ENCODE measurements at places on chromosomes 1 and 21.

GRCh38 chr1:192565946-192566345 lies 9.6 kb upstream of the RGS1 start:
- DNase-seq: no peak

DNA sequence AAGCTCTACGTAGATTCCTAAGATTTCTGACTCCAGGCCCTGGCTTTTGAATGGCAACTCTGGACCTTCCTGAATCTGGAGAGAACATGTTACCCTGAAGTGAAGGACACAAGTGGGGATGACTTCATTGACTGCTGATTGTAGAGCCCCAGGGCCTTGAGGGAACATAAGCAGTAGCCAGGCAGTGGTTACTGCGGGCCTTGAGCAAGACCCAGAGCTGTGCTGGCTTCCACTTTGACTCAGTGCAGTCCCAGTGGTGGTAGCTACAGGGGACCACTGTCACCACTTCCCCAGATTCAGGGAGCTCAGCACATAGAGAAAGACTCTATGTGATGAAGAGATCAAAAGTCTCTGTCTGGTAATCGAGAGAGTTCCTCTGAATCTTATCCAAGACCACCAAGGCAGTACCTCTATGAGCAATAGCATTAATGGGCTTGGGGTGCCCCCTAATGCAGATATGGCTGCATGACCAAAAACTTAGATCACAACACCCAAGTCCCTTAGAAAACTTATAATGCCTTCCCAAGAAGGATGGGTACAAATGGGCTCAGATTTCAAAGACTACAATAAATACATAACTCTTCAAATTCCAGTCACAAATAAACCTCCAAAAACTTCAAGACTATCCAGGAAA lies 1278.3 kb downstream of the AMY1C start:
- no peak for DNase-seq

DNA sequence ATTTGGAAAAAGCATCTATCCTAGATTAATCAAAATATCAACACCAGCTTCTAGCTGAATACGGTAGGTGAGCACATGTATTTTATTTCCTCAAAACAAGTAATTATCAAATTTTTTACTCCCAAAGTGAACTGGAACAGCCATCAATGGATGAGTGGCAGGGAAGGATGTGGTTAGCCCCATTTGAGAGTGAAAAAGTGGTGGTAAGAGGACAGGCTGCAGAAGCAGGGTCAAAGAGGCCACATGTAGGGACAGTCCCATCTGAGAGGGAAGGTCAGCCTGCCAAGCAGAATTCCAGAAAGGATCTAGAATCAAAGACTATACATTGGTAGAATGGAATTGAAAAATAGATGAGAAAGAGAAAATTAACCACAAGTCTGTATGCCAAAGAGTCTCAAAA lies 163.8 kb downstream of the SMYD3 start:
- DNase-seq: no peak

DNA sequence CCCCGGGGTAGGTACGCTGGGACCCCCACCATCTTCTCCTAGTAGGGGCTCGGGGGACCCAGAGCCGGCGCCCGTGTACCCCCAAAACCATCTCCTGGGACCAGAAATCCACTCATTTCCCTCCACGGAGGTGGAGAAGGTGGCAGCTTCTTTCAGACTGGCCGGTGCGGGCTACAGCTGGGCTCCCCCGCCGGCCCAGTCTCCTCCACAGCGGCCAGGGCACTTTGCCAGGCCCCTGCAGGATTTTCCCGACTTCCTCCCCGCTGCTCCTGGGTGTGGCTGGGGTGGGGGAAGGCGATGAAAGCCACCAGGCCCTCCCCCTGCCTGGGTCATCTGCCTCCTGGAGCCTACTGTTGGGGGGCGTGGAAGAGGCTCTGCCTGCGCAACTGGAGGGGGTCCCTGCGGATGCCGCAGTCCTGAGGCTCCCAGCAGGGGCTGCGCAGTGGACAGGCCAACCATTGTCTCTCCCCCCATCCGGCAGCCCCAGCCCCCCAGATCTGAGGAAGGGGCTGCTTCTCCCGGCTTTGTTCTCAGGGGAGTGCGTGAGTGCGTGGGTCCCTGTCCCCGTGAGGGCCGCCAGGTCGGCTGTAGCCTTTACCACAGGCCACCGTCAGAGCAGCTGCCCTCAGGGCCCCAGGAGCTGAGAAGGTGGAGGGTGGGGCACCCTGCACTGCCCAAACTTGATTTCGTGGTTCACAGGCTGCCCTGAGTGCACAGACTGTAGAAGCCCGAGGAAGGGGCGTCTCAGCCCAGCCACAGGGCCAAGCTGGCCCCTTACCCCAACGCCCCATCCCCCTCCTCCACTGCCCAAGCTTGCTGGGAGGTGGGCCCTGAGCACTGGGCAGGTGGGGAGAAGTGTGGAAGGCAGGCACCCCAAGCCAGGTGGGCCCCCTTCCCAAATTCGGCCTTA lies 1.3 kb downstream of the AGRN start:
- DNase-seq: no peak

DNA sequence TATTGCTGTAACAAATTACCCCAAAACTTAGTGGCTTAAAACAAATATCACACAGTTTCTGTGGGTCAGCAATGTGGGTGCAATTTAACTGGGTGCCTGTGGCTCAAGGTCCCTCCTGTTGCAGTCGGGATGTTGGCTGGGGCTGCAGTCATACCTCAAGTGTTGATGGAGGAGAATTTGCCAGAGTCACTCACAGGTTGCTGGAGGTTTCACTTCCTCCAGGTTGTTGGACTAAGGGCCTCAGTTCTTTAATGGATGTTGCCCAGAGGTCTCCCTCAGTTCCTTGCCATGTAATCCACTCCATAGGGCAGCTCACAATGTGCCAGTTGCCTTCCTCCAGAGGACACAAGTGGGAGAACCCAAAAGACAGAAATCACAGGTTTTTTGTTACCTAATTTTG lies 2.5 kb upstream of the TAF13 start:
- DNase-seq: no peak

GRCh38 chr1:78234496-78234895 lies 188.7 kb downstream of the GIPC2 start:
- DNase-seq: no peak

DNA sequence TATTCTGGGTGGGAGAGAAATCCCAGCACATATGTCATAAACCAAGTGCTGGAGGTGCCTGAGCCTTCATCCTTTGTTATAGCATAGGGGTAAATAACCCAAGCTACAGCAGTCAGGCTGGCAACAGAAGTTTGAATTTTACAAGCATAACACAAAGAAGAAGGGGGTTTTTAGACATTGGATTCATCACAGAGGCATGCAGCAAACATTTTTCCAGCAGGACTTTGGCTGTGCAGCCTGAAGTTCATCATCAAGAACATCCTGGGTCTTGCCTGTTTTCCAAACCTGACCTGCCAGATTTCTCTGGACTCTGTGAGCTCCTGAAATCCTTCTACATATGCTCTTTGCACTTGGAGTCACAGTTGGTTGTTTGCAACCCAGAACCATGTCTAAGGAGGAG lies 16.2 kb downstream of the PTGER3 start:
- DNase-seq: no peak

- no peak for DNase-seq
Observed at GRCh38 chr1:171468120-171468750, 17.1 kb upstream of the PRRC2C start.

GRCh38 chr1:77347646-77348045 lies 65.8 kb downstream of the AK5 start:
- no peak for DNase-seq

DNA sequence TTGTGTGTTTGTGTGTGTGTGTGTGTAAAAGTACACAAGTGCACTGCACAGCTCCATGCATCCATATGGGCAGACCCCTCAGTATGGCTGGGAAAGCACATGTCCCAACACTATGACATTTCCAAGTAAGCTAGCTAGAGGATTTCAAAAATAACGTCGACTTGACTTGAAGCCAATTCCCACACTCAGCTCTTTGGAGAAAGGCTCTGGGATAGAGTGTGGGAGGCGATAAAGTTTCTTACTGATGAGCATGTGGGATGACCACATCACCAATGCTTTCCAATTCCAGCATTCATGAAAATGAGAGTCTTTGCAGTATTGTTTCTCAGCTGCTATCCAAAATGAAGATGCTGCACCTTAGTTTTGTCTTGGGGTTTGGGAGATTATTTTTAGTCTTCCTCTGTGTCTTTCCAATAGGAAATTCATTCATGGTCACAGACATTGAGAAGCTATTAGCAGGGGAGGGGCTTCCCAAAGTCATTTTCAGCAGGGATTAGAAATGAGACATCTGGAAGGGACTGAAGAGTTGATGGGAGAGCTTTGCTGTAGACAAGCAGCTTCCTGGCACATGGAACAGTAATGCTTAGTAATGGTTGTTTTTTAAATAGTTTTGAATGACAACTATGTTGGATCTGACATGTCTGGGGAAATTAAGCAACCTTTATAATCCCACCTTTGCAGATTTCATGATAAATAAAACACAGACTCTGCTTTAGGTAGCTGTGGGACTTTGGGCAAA lies 143.5 kb downstream of the ASTN1 start:
- DNase-seq: no peak

DNA sequence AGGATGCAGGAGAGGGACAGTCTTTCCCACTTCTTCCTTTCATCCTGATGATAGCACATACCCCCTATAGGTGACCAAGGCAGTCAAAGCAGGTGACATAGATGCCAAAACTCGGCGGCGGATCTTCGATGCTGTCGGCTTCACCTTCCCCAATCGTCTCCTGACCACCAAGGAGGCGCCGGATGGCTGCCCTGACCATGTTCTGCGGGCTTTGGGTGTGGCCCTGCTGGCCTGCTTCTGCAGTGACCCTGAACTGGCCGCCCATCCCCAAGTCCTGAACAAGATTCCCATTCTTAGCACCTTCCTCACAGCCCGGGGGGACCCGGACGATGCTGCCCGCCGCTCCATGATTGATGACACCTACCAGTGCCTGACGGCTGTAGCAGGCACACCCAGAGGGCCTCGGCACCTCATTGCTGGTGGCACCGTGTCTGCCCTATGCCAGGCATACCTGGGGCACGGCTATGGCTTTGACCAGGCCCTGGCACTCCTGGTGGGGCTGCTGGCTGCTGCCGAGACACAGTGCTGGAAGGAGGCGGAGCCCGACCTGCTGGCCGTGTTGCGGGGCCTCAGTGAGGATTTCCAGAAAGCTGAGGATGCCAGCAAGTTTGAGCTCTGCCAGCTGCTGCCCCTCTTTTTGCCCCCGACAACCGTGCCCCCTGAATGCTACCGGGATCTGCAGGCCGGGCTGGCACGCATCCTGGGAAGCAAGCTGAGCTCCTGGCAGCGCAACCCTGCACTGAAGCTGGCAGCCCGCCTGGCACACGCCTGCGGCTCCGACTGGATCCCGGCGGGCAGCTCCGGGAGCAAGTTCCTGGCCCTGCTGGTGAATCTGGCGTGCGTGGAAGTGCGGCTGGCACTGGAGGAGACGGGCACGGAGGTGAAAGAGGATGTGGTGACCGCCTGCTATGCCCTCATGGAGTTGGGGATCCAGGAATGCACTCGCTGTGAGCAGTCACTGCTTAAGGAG lies 2.9 kb downstream of the NCDN start:
- no peak for DNase-seq

- DNase-seq: no peak
Observed at GRCh38 chr1:4509206-4509605, 145.2 kb upstream of the AJAP1 start.

DNA sequence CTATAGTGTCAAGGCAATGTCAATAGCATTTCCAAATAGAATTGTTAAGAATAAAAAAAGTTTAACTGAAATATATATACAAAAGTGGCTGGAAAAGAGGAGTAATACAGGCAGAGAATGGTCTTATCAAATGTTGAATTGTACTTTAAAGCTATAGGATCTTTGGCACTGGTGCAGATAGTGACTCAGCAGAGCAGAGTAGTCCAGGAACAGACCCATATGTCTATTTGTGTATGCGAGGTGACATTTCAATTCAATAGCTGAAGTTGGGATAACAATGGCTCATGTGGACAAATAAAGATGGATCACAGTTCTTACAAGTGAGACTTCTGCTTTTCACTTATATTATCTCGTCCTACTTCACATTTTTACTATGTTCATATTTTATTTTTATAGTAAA lies 543.0 kb upstream of the B3GALT2 start:
- no peak for DNase-seq

- no peak for DNase-seq
Observed at GRCh38 chr1:184866586-184866985, 107.7 kb downstream of the NIBAN1 start.

DNA sequence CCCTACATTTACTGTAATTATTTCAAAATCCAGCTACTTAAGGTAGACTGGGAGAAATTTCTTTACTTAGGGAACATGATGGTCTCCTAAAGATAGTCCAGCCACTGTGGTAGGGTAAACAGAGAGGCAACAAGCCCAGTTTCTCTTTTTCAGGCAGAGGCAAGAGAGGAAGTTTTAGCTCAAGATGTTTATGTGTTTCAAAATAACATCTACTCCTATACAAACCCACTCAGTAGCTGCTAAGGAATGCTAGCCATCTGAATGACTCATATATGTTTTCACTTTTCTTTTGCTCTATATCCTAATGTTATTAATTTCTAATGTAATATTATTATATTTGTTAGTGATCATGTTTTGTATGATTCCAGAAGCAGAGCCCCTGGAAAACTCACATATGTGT lies 856.6 kb downstream of the PLA2G4A start:
- DNase-seq: no peak

GRCh38 chr1:87899746-87900145 lies 571.1 kb downstream of the LMO4 start:
- no peak for DNase-seq

- no peak for DNase-seq
Observed at GRCh38 chr1:76239470-76239918, 164.9 kb downstream of the ST6GALNAC3 start.

DNA sequence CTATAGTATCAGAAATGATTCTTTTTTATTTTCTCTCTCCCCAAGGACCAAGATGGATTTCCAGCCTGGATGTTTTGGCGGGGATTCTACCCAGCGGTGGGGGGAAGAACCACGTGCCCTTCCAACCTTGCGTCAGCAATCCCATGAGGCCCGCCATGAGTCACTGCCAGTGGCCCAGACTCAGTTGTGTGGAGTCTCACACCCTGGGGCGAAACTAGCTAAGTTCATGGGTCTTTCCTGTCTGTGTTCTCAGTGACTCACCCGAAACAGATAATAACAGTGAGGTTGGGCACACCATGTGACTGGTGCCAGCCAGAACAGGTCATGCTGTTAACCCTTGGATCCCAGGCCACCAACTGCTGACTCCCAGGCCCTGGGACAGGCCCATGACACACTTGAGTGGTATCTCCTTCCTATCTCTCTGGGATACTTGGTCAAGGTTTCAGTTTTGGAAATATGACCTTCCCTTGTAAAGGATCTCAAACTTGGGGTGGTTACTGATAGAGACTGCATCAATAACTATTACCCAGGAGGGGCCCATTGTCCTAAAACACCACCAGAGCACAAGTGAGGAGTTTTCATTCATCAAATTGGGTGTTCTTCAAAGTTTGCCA lies 98.0 kb upstream of the DUSP10 start:
- peak; percentile 16 for DNase-seq

DNA sequence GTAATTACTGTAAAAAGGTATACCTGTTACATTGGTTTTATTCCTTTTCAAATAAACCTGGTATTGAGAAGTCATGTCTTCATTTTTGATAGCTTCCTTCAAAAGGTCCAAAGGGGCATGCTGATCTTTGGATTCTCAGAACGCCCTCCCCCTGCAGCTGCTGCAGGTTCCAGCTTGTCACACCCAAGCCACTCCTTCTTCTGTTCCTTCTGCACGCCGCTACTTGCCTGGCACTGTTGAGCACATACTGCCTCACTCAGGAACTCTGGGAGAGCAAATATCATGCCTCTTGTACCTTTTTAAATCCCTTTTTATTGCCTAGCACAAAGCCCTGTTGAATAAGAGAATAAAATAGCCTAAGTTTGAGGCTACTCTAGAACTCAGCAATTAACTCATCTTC lies 136.9 kb downstream of the BARHL2 start:
- no peak for DNase-seq
